MM.1S (cell line): ENCODE measurements at places on chromosomes 6 and 20.

GRCh38 chr6:8906699-8907098, 471.4 kb upstream of the SLC35B3 start:
- DNase-seq = no peak

DNA sequence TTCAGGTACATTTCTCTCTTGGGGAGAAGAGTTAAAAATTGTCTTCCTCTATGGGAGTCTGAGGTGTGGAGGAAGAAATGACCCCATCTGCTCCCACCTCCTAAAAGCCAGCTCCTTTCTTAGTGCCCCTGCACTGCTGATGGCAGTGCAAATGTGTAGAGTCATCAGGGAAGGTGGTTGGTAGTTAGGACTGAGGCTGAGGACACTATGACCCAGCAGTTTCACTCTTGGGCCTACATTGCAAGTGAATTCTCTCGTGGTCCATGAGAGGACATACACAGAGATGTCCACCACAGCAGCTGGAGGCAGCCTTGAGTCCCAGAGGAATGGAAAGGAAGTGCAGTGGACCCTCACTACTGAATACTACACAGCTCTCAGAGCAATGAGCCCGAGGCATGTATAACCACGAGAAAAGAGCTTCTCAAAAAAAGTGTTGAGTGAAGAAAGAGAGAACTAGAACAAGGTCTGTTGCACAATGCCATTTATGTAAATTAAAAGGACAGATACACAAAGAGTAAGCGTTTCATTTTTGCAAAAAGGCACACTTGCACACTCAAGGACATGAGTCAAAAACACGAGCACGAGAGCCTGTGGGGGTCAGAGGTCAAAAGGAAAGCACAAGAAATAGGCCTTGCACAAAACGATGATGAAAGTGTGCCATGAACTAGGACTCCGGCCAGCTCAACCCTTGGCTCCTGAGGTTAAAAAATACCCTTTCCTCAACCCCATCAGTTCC, 308.2 kb upstream of the PRND start:
- no peak for DNase-seq

DNA sequence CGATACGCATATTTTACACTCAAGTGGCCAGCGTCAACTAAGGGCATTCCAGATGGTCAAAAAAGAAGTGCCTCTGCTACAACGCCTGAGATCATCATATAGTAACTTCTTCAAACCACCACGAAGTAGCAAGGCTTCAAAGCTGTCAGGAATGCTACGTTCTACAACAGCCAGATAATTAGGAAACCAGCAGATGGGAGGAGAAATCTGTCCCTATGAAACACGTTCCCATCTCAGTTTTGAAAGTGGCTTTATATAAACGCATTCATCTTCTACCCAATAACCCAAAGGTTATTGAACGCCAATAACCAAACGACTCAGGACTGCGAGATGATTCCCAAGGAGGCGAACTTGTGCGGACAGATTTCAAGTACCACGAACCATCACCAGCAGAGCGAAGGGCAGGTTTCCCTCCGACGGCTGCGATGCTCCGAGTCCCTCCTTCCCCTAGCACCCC, 1.2 kb downstream of the ABHD12 start:
- peak; percentile 18 for DNase-seq

DNA sequence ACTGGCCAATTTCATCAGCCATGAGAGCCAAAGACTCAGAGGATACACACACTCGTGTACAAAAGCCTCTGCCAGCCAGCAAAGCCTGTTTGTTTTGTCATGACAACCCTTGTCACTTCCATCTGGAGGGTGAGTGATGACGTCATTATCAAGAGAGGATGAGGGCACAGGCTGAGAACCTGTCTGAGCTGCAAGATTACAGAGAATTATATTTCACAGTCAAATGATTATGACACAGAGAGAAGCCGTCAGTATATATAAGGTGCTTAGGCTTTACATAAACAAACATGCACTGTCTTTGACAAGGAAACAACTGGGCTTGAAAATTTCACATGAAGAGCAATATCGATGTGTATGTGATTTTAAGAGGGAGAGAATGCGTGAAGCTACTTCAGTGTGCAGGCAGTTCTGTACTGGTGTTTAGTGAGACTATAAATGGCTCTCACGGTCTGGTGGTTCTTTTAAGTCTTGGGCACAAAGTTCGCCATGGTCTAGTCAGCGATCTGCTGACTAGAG, 36.5 kb upstream of the BCLAF1 start:
- no peak for DNase-seq

DNA sequence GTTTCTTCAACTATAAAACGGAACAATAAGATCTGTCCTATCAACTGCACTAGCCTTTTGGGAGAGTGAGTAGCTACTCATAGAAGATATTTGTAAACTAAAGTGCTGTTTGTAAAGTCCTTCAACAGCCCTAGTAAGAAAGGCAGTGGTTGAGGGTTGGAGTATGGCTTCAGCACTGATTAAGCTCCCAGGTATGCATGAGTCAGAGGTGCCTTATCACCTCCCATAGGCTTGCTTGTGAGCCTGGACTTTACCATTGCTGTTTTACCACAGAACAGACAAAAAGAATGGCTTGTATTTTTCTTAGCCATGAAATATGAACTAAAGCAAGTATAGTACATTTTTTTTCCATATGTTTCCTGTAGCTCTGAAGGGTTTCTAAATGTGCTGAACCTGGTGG, 44.1 kb downstream of the SAMD3 start:
- DNase-seq = no peak

GRCh38 chr6:14645221-14645620, 527.6 kb downstream of the CD83 start:
- no peak for DNase-seq

GRCh38 chr6:20841806-20842205, 307.5 kb downstream of the CDKAL1 start:
- DNase-seq = no peak

GRCh38 chr20:59001449-59002171, 5.4 kb downstream of the CTSZ start:
- no peak for DNase-seq

DNA sequence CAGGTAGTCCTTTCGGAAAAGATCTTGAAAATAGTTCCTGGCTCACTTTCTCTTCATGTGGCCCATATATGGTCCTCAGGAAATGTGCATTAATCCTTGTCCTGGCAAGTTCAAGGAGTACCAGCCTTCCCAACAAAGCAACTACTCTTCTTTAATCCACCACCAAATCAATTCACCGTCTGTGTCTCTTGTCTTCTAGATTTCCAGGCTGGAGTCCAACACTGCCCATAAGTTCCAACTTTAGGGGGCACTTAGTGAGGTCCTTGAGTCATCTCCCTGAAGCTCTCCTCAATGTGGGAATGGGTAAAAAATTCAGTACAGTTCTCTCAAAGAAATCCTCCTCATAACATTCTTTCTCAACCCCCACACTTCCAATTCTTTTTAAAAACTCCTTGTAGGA, 6.9 kb upstream of the DAAM2 start:
- DNase-seq = no peak

GRCh38 chr6:38503960-38504682, 135.6 kb downstream of the BTBD9 start:
- no peak for DNase-seq

GRCh38 chr20:13037727-13038126, 29.0 kb downstream of the SPTLC3 start:
- no peak for DNase-seq

DNA sequence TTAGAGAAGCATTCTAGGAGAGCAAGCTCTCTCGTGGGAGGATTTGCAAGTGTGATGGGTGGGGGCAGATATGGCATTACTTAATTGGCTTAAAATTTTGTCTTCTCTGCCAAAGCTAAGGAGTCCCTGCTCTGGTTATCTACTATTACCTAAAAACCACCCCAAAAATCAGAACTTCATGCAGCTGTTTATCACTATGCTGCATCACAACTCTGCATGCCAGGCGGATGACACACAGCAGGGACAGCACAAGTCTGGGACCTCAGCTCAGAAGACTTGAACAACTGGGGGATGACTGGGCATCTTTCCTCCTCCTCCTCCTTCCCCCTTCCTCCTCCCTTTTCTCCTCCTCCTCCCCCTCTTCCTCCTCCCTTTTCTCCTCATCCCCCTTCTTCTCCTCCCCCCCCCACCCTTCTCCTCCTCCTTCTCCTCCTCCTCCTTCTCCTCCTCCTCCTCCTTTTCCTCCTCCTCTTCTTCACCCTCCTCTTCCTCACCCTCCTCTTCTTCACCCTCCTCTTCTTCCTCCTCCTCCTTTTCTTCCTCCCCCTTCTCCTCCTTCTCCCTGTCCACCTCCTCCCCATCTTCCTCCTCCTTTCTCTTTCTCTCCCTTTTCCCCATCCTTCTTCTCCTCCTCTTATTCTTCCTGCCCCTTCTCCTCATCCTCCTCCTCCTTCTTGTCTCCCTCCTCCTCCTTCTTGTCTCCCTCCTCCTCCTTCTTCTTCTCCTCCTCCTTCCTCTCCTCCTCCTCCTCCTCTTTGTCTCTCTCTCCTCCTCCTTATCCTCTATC, 218.6 kb upstream of the PMEPA1 start:
- DNase-seq = no peak

- DNase-seq = no peak
These were observed 2.0 kb downstream of the FYN start for GRCh38 chr6:111871207-111871606.

GRCh38 chr20:48846516-48847492, 19.0 kb upstream of the PREX1 start:
- DNase-seq = no peak

- peak; percentile 8 for DNase-seq
These were observed 380.9 kb upstream of the RGS17 start for GRCh38 chr6:153511896-153512496.

DNA sequence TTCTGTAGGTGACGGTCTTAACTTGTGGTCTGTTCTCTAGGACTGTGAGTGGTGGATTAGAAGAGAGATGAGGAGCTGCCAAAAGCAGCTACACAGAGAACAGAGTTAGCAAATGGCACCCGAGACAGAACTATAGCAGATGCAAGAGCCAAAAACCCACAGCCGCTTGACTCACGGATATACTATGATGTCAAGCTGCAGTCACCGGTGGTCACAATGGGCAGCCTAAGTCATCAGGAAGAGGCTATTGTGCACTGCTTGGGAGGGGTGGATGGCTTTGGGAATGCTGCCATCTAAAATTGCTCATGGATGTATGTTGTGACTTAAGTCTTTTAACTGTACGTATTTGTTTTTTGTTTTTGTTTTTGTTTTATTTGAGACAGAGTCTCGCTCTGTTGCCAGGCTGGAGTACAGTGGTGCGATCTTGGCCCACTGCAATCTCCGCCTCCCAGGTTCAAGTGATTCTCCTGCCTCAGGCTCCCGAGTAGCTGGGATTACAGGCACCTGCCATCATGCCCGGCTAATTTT, at the start of gene GTSF1L:
Gene GTSF1L, minus strand, starts transcription at position 192 of the 528 bp plus-strand sequence. CDS start 308 bp downstream, outside the sequence.
- no peak for DNase-seq

GRCh38 chr6:157151029-157151428, 172.3 kb downstream of the TMEM242 start:
- no peak for DNase-seq

GRCh38 chr6:4564801-4565271, 211.4 kb upstream of the CDYL start:
- DNase-seq = no peak

DNA sequence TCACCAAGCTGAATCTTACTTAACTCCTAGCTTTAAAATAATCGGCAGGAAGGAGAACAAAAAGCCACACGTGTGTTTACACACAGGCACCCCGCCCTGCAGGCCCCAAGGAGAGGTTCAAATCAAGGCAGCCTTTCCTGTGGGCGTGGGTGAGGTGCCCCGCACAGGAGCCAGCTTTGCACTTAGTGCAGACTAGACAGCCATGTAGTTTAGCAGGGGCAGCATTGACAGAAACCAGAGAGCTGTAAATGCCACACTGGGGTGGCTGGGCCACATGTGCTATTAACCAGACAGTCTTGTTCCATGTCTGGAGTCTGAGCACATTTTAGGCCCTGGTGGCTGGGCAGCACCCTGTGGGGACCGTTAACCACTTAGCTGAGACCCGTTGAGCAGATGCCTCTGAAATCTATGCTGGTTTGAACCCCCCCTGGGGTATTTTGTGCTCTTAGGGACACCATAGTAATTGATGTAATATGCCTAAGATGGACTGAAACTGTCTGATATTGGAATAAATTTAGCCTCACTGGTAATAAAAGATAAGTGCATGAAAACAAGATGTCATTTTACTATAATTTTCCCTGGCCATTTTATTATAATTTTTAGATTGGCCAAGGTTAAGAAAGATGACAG, 106.4 kb upstream of the KCNG1 start:
- no peak for DNase-seq

GRCh38 chr6:8819446-8819845, 384.1 kb upstream of the SLC35B3 start:
- DNase-seq = no peak

DNA sequence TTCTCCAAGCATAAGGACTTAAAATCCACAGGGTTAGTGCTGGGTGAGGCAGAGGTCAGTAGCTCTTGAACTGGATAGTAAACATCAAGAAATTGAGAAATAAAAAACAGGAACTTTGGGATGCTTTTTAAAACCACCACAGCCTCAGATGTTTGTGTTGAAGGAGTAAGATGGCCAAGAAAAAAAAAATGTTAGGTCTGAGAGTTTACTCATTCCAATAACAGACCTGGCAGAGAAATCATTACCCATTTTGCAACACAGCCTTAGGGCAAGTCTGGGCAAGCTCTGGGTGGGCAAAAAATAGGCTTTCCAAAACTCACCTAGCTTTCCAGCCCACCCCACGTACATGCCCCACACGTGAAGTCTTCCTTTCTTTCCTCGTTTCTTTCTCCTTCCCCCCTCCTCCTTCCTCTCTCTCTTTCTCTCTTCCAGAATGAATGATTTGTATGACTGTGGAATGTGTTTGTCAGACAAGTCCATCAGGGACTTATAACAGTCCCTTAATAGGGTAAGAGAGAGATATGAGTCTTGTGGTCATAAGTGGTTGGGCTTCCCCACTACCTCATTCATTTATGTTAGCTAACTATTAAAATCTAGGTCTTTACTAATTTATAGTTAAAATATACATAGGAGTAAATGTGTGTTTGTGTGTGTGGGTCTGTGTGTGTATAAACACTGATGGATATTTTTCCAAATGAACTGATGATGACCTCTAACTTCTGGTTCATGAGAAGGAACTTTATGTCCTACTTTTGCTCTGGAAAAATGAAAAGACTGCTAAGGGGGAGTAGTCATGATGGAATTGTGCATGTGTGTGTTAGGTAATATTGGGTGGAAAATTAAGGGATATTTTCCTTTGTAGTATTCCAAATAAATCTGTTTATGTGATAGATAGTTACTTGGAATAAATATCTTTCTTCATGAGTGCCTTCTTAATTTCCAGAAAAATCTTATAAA, 18.0 kb upstream of the DSE start:
- DNase-seq = no peak

DNA sequence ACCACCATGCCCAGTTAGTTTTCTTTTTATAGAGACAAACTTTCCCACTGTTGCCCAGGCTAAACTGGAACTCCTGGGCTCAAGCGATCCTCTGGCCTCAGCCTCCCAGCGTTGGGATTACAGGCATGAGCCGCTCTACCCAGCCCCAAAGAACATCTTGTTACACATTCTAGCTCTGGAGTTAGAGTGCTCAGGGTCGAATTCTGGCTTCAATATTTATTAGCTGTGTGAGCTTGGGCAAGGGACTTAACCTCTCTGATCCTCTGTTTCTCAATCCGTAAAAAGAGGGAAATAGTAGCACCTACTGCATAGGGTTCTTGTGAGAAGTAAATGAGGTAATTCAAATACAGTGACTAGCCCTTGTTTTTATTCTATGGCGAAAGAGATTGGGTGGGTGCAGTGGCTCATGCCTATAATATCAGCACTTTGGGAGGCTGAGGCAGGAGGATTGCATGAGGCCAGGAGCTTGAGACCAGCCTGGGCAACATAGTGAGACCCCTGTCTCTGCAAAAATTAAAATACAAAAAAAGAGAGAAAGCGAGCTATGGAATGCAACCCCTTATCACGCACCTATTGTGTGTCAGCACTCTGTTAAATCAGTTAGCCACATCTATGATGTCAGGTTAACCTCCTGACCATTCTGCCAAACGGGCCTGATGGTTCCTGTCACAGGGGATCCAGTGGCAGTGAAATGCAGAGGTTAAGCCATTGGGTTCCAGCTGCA, 19.7 kb downstream of the BCAS4 start:
- no peak for DNase-seq
